WERI-Rb-1 (cell line): ENCODE measurements at places on chromosomes 5 and 9.

GRCh38 chr9:94150279-94150828 lies 66.1 kb downstream of the PTPDC1 start:
- no peak for DNase-seq

GRCh38 chr9:23841304-23841703 lies 15.3 kb upstream of the ELAVL2 start:
- no peak for DNase-seq

GRCh38 chr5:112318346-112318745 lies 100.7 kb downstream of the EPB41L4A start:
- no peak for DNase-seq

GRCh38 chr5:13566871-13567339 lies 377.6 kb downstream of the DNAH5 start:
- no peak for DNase-seq

DNA sequence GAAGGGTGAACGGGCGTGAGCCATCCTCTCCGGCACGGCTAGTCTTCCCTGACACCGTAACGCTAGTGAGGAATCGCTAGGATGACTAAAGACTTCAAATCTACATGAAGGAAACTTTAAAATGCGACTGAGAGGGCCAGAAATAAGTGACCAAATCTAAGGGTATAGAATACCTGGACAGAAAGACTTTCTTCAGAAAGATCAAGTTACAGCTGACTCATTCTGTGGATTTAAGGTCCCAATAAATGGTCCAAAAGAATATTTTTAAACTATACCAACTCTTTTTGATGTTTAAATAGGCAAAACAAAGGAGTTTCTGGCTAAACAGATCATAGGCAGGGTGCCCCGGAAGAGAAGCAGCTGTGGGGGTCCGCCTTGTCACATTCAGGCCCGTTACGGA lies 38.9 kb upstream of the CEP72 start:
- DNase-seq, result no peak

- no peak for DNase-seq
These were observed 91.1 kb upstream of the CD180 start for GRCh38 chr5:67287510-67288268.

DNA sequence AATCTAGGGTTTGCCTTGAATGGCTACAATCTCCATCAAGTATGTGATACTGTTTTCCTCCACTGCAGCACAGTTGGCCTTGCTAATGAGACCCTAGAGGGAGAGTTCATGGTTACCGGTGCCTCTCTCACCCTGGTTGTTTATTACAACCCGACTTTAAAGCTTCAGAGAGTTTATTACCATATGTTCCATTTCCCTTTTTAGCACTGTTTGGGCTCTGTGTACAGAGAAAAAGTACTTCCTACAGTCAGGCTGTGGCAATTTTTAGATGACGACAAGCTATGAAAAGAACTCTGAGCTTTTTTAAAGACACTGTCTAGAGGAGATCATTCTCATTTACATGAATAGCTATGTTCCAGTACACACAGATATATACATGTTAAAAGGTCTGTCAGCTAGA lies 48.8 kb upstream of the PLCXD3 start:
- no peak for DNase-seq

DNA sequence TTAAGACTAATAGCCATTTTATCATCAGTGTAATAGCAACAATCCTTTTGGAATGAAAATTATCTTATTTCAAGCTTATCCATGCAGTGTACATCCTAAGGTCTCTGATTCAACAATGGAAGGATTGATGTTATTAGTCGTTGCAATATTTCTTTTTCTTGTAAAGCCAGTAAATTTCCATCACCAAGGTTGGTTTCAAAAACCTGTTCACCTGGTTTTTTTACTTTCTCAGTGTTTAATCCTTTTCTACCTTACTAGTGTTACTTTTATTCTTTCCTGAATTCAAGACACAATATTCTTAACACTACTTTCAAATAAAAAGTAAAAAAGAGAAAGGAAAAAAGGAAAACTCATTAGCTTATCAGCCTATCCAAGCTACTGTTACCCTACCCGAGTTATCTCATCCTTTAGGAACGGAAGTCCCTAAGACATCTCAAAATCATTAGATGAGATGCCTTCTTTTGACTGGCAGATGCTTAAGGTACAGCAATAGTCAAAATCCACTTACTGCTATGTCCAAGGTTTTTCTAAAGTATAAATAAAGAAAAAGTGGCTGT lies 5.4 kb downstream of the ZFR start:
- DNase-seq, result no peak

- DNase-seq, result no peak
These were observed 12.6 kb upstream of the EGR1 start for GRCh38 chr5:138452720-138453119.

DNA sequence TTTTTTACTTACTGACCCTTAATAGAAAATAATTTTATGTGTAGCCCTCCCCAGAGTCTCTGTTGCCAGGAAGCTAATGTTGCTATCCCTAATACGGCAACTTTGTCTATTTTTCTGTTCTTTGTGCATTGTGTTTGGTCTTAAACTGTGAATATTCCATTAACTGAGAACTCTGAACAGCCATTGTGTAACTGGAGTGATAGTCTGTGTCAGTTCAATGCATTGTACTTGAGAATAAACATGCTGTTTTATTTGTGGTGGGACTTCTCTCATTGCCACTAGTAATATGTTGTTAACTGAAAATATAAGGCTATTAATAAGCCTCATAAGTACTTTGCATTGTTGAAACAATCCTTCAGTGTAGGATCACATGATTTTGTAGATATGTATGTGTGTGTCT lies 278.3 kb upstream of the DMRT1 start:
- no peak for DNase-seq

DNA sequence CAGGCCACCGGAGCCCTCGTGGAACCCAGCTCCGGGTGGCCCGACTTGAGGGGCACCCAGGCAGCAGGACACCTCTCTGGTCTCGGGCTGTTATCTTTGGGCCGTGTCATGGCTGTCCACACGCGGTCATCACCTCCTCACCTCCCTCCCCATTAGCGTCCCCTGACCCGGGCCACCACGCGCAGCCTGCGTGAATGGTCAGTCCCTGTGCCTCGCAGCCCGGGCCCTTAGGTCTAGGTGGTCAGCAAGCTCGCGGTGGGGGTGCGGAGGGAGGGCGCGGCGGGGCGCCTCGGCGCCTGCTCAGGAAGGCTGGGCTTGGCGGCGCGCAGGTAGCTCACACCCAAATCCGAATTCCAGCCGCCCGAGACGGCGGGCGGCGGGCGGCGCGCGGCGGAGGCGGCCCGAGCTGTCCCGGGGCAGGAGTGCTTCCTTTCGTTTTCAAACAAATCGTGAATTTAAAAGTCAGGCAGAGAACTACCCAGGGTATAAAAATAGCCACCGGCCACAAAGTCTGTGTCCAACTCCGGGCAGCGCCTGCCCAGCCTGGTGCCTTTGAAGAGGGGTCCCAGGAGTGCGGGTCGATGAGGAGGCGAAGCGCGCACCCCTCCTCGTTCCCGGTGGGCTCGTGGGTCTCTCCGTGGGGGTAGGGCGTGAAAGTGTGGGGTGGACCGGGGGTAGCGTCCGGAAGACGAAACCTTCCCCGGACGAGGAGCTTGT lies 1.0 kb upstream of the RXRA start:
- no peak for DNase-seq

GRCh38 chr5:57768745-57769144 lies 286.1 kb upstream of the ACTBL2 start:
- DNase-seq, result no peak

DNA sequence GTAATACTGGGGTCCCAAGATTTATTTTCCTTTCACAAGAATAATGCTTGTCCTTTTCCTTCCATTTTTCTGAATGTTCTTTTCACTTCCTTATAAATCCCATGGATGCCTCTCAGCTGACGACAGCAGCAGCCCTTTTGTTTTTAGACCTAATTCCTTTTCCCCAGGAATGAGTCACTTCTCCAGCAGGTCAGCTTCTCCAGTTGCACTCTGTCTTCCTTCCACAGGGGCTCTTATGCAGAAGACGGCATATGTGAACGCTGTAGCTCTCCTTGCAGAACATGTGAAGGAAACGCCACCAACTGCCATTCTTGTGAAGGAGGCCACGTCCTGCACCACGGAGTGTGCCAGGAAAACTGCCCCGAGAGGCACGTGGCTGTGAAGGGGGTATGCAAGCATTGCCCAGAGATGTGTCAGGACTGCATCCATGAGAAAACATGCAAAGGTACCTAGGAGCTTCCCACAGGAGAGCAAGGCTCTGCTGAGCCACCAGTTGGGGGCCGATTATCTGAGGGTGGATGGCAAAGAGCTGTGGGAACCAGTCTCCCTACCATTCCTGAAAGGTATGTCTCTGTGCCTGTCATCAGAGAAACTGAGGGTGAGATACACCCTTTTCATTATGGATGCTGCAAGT lies 72.9 kb downstream of the RFK start:
- DNase-seq, result no peak

- DNase-seq, result no peak
These were observed 24.5 kb upstream of the SARDH start for GRCh38 chr9:133762488-133763271.

DNA sequence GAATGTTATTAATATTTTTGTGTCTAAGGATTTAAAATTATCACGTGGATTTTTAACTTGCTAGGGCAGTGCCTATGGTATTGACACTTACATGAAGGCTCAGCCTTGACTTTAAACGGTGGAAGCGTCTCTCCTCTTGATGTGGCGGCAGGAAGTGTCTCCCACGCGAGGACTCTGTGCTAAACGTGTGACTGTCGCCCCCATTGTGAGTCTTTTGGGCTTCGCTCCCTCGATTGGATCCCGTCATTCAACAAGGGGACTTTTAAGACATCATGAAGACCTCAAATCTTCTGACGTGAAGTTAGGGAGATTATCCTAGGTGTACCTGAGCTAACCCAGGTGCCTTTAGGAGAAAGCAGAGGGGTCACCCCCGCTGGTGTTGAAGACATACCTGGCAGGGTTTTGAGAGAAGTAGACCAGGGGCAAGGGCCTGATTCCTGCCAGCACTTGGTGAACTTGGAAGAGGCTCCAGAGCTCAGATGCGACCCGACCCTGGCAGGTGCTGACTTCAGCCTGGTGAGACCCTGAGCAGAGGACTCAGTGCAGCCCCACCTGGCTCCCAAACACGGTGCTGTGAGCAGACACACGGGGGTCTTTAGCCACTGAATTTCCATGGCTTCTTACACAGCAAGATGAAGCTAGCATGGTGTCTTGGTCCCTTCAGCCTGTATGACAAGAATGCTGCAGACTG lies 55.7 kb upstream of the IRX4 start:
- no peak for DNase-seq

- DNase-seq, result no peak
These were observed 1.8 kb downstream of the ARRDC3 start for GRCh38 chr5:91381239-91381773.

- no peak for DNase-seq
These were observed 27.4 kb downstream of the PTPA start for GRCh38 chr9:129138476-129139232.

GRCh38 chr9:86766912-86767311 lies 180.4 kb downstream of the GAS1 start:
- DNase-seq, result no peak

- DNase-seq, result peak; percentile 85
These were observed 44.2 kb downstream of the NXNL2 start for GRCh38 chr9:88579050-88579715.

DNA sequence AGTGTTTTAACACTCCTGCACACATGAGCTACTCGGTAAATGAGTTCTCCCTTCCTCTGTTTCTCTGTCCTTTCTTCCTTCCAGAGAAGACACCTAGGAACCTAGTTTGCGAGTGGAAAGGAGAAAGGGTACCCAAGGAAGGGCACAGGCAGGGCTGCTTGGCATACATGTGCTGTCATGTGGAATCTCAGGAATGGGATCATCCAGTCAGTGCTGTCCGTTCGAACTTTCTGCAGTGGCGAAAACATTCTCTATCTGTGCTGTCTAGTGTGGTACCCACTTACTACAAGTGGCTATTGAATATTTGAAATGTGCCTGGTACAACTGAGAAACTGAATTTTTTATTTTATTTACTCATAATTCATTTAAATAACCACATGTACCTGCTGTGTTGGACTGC lies 28.0 kb downstream of the NLN start:
- no peak for DNase-seq

DNA sequence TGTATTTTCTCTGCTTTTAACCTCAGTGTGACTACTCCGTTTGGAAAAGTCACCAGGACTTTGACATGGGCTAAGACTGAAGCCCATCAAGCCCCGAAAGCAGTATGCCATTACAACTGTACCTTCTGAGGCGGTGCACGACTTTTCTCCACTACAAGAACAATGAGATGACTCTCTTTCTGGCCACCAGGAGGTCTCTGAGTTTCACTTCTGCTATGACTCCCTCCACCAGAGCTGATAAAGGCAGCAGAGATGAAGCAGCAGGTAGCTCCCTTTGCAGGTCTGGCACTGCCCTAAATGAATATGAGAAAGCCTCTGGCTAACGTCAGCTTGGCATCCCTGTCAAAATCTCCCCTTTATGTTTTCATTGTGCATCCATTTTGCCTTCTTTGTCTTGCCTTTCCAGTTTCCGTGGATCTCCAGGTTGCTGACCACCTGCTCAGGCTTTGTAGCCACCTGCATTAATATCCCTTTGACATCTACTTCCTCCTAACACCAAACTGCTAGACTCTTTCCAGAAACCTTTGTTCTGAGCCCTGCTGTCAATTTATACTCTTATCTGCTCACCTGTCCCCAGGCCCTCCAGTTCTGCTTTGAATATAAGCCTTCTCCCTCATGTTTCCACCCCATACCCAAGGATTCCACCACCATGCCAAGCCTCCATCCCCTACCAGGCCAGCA lies 221.7 kb downstream of the ZNF608 start:
- DNase-seq, result no peak

DNA sequence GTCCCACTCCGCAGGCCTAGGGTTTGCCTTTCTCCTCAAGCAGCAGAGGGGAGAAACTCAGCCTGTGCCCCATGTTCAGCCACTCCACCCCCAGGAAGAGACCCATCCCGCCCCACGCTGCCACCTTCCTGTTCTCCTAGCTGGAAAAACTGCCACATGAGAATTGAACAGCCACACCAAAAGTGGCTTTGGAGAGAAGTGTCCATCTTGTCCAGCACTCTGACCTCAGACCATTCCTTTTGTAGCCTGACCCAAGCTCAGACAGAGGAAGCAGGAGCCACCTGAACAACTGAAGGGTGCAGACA lies 8.3 kb upstream of the SLC25A48 start:
- DNase-seq, result no peak

- no peak for DNase-seq
These were observed 562.2 kb upstream of the MEF2C start for GRCh38 chr5:89445106-89445745.

- no peak for DNase-seq
These were observed 151.3 kb downstream of the GAS1 start for GRCh38 chr9:86795823-86796553.

DNA sequence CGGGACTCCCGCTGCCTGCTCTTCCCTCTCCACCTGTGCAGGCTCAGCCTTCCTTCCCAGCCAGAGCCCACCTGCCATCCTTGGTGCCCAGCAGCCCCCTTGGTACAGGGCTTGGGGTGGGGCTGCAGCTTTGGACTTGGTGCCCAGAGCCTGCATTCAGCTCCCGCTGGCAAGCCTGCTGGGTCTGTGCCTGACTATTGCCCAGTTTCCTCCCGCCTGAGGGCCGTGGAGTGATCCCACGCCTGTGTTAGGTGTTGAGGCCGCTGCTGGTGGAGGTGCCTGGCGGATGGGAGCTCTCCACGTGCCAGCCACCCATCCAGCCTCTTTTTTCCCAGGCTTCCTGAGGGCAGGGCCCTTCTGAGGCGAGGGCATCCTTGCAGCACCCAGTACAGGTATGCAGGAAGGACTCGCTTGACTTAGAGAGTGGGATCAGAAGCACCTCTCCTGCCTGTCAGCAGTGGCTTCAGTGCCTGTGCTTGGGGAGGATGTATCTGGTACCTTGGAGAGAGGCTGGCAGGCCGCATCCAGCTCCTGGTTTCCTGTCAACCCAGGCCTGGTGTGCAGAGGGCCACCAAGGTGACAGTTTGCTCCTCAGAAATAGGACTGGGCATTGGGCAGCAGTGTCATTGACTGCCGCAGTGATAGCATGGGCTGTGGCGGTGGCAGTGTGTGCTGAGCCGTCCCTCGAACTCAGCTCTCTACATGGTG lies 7.8 kb downstream of the RXRA start:
- DNase-seq, result no peak
